ENCODE measurements at places on chromosomes 16 and 17. TPM values are rescaled to one million over a fixed set of nuclear protein-coding genes. Genes with fewer than 3 reads are reported as not detected.

Gene SKA2
- 22.4 TPM for total RNA-seq

Gene MAP3K14
- 3.6 TPM for total RNA-seq

Gene SEZ6L2
- total RNA-seq = 2.9 TPM

Gene AHSP
- not detected for total RNA-seq

Gene INCA1
- total RNA-seq = 0.36 TPM

Gene CDR2L
- 15.9 TPM for total RNA-seq

Gene CHST5
- total RNA-seq = under 0.01 TPM

Gene TXNDC11
- 28.3 TPM for total RNA-seq

Gene C17orf78
- not detected for total RNA-seq

Gene PYY
- total RNA-seq = not detected

Gene CDH1
- 1.1 TPM for total RNA-seq

Gene KRT31
- not detected for total RNA-seq

Gene FOXN1
- not detected for total RNA-seq

Gene OR4D1
- not detected for total RNA-seq

Gene CA5A
- total RNA-seq = not detected

Gene AKAP10
- total RNA-seq = 31.5 TPM

Gene KRT40
- total RNA-seq = not detected

Gene CCL17
- not detected for total RNA-seq

Gene LGALS9B
- not detected for total RNA-seq

Gene PHOSPHO1
- 0.29 TPM for total RNA-seq

Gene C17orf50
- total RNA-seq = not detected

Gene TBC1D3C
- not detected for total RNA-seq

Gene MAF
- total RNA-seq = 31.8 TPM

Gene TMEM92
- total RNA-seq = 0.36 TPM

Gene KIF2B
- total RNA-seq = not detected

Gene TAC4
- total RNA-seq = not detected

Gene UTP4
- 18.0 TPM for total RNA-seq

Gene KRTAP3-1
- not detected for total RNA-seq

Gene CIBAR2
- total RNA-seq = not detected

Gene MYH13
- not detected for total RNA-seq

Gene RAPGEFL1
- 1.4 TPM for total RNA-seq

Gene CMTM2
- not detected for total RNA-seq

Gene GNAO1
- not detected for total RNA-seq

Gene ABCA3
- total RNA-seq = 1.4 TPM

Gene ENPP7
- not detected for total RNA-seq

Gene LDHD
- 3.6 TPM for total RNA-seq

Gene HSF5
- total RNA-seq = under 0.01 TPM

Gene WNT3
- 0.88 TPM for total RNA-seq

Gene TERB1
- total RNA-seq = 0.36 TPM

Gene FKBP10
- 396 TPM for total RNA-seq

Gene CDRT15
- not detected for total RNA-seq

Gene PRKAR1A
- total RNA-seq = 234 TPM

Gene SRCIN1
- not detected for total RNA-seq
